ENCODE measurements at places on chromosomes 13 and 19.

DNA sequence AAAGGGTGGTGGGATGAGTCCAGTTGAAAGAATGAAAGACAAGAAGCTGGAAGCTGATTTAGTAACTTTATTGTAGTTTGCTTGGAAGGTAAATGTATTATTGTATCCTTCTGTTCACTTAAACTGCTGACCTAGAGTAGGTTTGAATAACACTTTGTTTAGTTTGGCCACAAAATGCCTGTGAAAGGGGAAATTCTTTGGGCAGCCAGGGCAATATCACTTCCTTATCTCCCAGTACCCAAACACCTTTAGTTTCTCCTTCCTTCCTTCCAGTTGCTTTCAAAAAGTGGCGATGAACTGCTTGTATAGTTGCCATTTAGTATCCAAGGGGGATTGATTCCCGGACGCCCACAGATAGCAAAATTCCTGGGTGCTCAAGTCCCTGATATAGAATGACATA, 120.1 kb downstream of the PAN3 start:
- DNase-seq: no peak

DNA sequence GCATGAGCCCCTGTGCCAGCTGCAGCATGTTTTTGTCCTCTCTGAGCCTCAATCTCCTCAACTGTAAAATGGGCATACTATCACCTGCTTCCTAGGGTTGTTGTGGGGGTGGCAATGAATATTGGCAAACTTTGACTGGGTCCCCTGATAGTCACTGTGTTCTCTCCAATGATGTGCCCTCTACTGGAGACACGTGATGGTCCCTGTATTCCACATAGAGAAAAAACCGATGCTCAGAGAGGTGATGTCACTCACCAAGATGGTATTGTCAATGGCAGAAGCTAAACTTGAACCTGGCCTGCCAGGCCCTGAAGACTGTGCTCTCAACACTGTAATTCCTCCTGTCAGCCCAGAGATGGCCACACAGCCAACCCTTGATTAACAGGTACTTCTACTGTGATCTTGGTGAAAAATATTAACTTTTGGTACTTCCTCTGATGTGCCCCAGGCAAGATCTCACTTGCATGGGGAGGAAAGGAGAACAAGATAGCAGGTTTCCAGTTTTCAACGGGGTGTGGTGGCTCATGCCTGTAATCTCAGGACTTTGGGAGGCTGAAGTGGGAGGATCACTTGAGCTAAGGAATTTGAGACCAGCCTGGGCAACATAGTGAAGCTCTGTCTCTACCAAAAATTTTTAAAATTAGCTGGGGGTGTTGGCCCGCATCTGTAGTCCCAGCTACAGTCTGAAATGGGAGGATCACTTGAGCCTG, 3.6 kb downstream of the CEACAM20 start:
- DNase-seq: no peak

DNA sequence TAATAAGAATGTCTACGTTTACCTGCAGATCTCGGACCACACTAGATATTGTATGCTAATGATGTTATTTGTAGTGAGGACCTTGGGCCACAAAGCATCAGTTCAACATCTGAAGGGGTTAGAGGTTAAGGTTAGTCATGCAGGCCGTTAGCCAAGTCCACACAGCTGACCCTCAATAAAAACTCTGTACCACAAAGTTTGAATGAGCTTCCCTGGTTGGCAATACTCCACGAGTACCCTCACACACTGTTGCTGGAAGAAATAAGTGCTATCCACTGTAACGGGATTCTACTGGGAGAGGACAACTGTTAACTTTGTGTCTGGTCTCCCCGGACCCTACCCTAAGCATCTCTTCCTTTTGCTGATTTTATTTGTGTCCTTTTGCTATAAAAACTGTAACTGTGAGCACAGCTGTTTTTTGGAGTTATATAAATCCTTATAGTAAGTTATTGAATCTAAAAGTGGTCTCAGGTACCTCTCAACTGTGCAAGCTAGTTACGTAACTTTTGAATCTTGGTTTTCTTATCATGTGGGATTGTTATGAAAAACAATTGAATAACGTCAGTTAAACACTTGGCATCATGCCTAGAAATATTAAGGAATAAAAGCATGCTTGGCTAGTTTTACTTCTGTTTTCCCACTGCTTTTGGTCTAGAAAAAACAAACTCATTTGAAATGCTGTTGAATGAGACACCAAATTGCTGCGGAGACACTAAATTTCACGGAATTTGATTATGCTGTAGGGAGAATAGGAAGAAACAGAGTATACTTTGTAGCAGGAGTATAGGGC, 181.5 kb downstream of the DNAJC3 start:
- no peak for DNase-seq

GRCh38 chr19:29495901-29496441, 29.8 kb upstream of the VSTM2B start:
- no peak for DNase-seq

DNA sequence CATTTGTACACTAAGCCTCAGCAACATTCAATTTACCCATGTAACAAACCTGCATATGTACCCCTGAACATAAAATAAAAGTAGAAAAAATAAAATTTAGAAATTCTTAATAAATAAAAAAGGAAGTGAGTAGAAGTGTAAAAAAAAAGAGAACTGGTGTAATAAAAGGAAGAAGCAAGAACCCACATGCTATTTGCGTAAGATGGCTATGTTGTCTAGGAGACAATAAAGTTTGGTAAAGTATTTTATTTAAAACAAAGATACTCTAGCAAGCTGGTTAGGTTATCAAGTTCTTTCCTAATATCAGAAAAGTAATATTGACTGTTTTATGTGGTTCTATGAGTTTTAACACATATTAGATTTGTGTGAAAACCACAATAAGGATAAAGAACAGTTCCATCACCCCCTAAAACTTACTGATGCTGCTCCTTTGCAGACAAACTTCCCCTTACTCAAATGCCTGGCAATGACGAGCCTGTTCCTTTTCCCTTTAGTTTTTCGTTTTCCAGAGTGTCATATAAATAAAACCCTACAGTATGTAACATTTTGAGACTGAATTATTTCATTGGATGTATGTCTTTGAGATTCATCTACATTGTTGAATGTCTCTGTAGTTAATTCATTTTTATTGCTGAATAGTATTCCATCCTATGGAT, 98.9 kb downstream of the TNFSF13B start:
- peak; percentile 3 for DNase-seq

GRCh38 chr13:58919551-58919950, 1244.2 kb downstream of the DIAPH3 start:
- no peak for DNase-seq

DNA sequence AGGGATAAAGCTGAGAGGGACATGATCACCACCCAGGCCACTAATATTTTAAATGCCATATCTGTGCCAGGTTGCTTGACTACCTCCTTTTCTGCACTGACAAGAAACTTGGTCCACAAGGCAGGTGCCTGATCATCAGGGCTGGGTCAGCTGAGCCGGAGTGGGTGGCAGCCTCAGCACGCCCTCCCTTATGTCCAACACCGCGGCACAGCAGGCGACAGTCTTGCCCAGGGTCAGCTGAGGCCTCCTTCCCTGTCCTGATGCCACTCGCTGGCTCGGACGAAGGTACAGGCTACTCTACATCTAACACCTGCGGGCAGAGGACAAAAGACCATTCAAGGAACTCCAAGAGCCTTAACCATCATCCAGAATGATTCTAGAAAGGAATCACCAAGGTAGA, 16.9 kb downstream of the ZC3H4 start:
- no peak for DNase-seq

- peak; percentile 66 for DNase-seq
These were observed 11.8 kb upstream of the FBN3 start for GRCh38 chr19:8161135-8161646.

GRCh38 chr13:26628706-26629105, 71.2 kb downstream of the WASF3 start:
- DNase-seq: no peak

GRCh38 chr13:78487707-78488106, 115.6 kb downstream of the POU4F1 start:
- DNase-seq: no peak

- DNase-seq: peak; percentile 62
These were observed 34.4 kb upstream of the OXGR1 start for GRCh38 chr13:97028441-97029299.

GRCh38 chr19:28614634-28615545, 598.1 kb downstream of the UQCRFS1 start:
- no peak for DNase-seq

DNA sequence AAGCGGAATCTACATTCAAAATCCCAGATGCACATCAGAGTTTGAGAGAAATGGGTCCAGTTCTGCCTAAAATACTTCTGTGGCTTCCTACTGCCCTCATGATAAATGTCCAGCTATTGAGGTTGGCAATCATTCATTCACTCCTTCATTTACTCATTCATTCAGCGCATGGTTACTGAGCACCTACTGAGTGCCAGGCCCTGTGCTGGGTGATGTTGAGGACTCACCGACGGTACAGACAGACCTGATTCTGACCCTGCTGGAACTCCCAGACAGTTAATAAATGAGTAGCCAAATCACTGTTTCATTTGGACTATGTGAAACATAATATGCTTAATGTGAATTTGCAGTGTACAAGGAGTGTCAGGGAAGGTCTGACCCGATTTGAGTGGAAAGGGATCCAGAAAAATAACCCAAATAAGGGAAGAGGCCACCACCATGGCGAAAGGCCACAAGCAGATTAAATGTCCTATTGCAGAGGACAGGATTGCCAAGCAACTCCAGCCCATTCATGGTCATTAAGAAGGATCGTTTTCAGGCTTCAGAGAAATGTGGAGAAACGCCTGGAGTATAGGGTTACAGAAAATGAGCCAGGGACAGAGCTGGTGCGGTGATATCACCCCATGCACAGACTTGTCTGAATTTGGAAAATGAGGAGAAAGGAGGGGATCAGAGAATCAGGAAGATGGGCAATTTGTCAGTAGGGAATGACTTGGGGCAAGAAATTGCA, 20.5 kb downstream of the DYRK1B start:
- DNase-seq: no peak

DNA sequence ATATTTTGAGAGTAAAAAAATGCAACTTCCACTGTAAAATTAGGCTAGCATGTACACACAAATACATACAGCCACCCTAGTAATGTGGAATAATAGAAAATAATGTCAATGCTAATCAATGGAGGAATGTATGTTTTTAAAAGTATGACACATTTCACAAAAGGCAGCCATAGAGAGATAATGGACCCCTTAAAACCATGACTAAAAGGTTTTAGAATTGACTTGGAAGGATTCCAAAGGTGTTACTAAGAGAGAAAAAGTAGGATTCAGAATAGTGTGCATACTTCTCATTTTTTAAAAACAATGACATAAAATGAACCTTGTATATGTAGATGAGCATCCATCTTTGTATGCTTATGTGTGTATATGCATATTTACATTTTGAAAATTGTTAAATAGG, 597.9 kb upstream of the PCDH9 start:
- DNase-seq: no peak

DNA sequence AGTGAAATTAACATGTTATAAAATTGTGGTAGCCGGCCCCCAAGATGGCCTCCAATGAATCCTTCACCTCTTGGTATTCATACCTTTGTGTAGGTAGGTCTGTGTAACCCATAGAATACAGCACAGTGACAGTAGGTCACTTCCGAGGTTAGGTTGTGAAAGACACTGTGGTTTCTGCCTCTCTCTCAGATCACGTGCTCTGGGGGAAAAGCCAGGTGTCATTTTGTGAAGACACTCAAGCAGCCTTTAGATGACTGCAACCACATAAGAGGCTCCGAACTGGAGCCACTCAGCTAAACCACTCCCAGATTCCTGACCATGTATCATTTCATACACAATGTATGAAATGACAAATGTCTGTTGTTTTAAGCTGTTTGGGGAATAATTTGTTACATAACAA, 9.8 kb upstream of the USPL1 start:
- no peak for DNase-seq

- DNase-seq: no peak
These were observed 33.3 kb downstream of the BLOC1S3 start for GRCh38 chr19:45211751-45212381.

GRCh38 chr13:109483284-109483683, 303.1 kb downstream of the IRS2 start:
- peak; percentile 26 for DNase-seq

GRCh38 chr13:70729369-70729768, 621.1 kb upstream of the KLHL1 start:
- no peak for DNase-seq

GRCh38 chr13:111857846-111858560, 208.9 kb upstream of the SOX1 start:
- DNase-seq: no peak

GRCh38 chr19:49676136-49676783, 811 bp upstream of the PRMT1 start:
- no peak for DNase-seq

DNA sequence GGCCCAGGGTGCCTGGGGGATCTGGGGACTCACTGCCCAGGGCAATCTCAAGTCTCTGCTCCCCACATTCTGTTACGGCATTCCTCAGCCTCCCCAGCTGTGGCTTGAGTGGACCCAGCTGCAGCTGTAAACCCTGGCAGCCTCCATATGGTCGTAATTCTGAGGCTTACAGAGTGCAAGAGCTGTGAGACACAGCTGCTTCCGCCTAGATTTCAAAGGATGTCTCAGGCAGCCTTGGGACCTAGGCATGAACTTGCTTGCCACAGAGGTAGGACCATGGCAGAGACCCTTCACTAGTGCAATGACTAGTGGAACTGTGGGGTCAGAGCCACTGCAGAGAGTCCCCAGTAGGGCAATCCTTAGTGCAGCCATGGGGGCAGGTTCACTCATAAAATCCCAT, 297.5 kb downstream of the ENOX1 start:
- DNase-seq: no peak

DNA sequence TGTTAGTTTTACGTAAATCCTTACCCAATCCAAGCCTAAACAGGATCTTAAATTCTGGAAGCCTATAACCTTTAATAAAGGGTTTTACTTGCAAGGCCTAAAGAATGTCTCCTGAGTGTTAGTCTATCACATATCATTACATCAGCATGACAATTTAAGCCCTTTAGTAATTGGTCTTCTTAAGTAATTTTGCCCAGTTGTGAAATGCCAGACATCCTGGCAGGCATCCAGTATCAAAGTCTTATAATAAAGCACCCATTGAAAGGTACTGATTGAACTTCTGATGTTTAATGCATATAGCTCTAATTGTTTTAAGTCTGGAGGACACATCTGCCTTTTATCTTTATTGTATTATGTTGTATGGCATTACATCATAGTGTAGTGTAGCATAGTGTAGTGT, 1078.9 kb downstream of the SLITRK1 start:
- DNase-seq: no peak

- no peak for DNase-seq
These were observed 155.0 kb downstream of the CYSLTR2 start for GRCh38 chr13:48808683-48809082.

DNA sequence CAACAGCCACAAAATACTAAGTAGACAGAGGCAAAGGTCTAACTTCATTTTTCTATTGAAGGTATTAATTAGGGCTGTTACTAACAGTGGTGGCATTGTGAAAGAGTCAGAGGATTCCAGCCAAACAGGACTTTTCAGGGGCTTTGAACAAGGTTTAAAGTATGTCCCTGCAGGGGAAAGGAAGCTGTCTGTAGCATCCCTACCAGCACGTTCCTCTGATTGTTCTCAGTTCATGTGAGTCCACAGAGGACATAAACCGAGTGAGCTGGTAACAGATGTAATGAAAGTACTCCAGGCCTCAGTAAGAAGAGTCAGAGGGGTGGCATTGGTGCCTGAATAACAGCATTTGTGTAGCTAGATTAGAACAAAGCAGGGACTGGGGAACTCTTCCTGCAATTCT, 15.3 kb upstream of the SPATA13 start:
- DNase-seq: no peak

GRCh38 chr13:40401911-40402776, 264.3 kb downstream of the FOXO1 start:
- DNase-seq: peak; percentile 91

Data from pons (tissue), 1 donor.